DND-41 (cell line): ENCODE measurements at places on chromosomes 6 and 20.

- no peak for DNase-seq
These were observed 65.5 kb upstream of the BTBD3 start for GRCh38 chr20:11852189-11852588.

- DNase-seq, result no peak
These were observed 42.5 kb downstream of the SPDEF start for GRCh38 chr6:34513646-34514045.

GRCh38 chr6:81787313-81788068, 35.0 kb upstream of the TENT5A start:
- DNase-seq, result no peak

- DNase-seq, result no peak
These were observed 26.4 kb downstream of the PSMG4 start for GRCh38 chr6:3285049-3285639.

DNA sequence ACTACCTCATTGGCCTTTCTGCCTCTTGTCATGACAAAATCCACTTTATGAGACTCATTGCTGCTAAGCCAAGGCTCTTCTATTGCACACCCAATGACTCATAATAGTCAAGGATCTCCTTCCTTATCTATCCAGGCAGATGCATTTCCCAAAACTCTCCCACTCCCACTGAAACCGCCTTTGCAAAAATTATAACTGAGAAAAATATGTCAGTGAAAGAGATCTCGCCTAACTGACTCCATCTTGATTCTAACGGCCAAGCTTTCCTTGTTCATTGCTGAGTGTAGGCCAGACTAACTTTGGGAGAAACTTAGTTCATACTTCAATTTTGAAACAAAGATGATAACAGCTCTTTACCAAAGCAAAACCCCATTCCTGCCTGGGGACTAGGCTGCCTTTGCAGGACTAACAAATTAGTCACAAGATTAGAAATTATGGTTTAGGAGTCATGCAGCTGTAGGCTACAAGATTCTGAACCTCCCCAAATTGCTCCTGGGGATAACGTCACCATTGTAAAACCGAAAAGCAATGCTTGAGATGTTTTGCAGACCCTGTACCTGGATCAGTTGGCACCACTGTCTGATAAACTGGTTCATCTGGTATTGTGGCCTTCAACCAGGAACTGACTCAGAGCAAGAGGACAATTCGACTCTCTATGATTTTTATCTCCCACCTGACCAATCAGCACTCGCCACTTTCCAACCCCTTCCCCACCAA, 47.1 kb downstream of the HAO1 start:
- DNase-seq, result no peak

DNA sequence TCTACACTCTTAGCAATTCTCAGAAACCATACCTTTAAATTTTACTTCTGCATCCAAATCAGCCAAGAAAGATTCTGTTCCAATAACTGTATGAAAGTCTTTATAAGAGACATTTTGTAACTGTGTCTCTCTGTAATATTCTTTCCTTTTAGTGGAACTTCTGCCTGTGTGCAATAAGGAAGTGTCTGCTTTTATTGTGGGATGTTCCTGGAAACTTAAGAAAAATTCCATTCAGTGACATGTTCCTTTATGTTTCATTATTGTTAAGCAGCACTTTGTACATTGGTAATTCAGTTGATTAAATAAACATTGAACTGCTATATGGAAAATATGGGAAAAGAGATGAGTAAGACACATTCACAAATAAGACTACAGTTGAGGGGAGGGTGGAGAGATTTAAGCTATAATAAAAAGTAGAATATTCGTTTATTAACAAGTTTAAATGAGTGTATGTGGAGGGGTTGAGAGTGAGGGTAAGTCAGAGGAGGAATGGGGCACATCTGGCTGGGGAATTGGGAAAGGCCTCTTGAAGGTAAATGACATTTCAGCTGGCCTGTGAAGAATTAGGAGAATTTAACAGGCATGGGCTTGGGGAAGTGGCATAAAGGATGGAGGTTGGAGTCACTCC, 11.9 kb downstream of the NUS1 start:
- no peak for DNase-seq

DNA sequence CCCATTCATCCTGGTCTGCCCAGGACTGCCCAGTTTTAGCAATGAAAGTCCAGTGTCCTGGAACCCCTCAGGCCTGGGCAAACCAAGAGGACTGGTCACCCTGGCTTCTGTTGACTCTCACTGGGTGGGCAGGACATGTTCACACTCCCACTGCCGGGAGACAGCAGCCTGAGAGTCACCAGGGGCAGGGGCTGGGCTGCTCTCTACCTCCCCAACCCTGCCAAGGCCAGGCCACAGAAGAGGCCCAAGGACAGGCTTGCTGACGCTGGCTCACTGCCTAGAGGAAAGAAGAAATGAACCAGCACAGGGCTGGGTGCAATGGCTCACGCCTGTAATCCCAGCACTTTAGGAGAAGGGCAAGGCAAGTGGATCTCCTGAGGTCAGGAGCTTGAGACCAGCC, 36.9 kb downstream of the C20orf203 start:
- no peak for DNase-seq

GRCh38 chr6:87349896-87350295, 5.3 kb downstream of the C6orf163 start:
- DNase-seq, result no peak

DNA sequence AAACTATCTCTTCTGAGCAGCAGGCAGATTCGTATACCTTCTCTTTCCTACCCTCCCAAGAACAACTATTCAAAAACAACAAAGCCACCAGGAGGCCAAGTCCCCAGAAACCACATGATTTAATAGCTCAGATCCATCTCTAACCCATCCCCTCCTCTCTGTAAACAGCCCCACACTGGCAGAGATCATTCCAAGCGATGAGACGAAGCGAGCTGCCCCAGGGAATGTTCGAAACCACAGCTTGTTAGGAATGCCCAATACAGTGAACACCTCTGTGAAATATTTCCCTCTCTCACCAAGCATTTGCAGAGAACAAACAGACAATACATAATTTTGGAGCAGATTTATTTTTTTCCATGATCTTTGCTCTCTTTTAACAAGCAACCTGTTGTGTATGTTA, 231.8 kb downstream of the SOD2 start:
- DNase-seq, result no peak

DNA sequence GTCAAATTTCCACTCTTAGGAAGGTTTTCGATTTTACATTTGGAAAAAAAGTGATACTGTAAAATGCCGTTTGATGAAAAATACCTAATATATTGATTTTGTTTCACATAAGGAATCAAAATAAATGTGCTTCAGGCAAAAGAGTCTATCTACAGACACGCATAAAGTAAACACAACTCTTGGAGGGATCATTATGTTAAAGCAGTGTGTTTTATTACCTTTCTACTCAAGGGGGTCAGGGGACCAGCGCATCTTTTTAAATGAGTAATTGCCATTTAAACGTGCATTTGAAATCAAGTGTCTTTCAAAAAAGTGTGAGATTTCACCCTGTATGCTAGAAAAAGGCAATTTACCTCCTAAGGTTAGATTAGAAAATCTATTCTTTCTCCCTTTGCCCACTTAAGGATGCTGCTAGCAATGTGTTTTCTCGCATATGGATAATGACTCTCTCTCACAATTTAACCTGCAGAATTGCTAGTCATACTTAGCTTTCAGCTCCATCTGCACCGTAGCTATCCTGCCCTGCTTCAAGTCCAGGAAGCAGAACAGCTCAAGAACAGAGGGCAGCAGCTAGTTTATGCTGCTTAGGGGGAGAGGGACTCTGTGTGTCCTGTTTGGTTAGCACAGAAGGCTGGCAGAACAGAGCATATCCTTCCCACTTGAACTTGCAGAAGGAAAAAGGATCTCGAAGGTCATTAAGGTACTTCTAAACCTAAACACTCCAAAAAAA, 35.0 kb downstream of the NKAIN2 start:
- DNase-seq, result no peak

- DNase-seq, result no peak
These were observed 276.7 kb downstream of the ADGRB3 start for GRCh38 chr6:68911811-68912210.
